T-helper 1 cell treated with Interleukin-12 subunit alpha and Interleukin-12 subunit beta and Interleukin-4 antibody, amounts not matched to agents 30 ng/mL and 1 ng/mL, for 36 hours (primary cell): ENCODE measurements at places on chromosomes 12 and 14. TPM values are rescaled to one million over a fixed set of nuclear protein-coding genes. Genes with fewer than 3 reads are reported as not detected.

PEX5 gene
- 21.7 and 24.5 TPM in 2 replicates for total RNA-seq

RD3L gene
- total RNA-seq, result not detected in 2 replicates

LRIG3 gene
- total RNA-seq, result 0.27 and 0.34 TPM in 2 replicates

TSHR gene
- total RNA-seq, result 3.6 and 4.4 TPM in 2 replicates

ERH gene
- total RNA-seq, result 309 and 324 TPM in 2 replicates

AGAP2 gene
- 70.2 and 74.9 TPM in 2 replicates for total RNA-seq

PRH2 gene
- total RNA-seq, result not detected in 2 replicates

P2RX4 gene
- 38.3 and 42.0 TPM in 2 replicates for total RNA-seq

FGF23 gene
- not detected in 2 replicates for total RNA-seq

PLCZ1 gene
- total RNA-seq, result not detected in 2 replicates

VAMP1 gene
- 39.9 and 44.7 TPM in 2 replicates for total RNA-seq

KRT80 gene
- total RNA-seq, result not detected in 2 replicates

REM2 gene
- total RNA-seq, result 0.51 and 1.0 TPM in 2 replicates

MIA2 gene
- total RNA-seq, result 31.2 and 33.4 TPM in 2 replicates

LPAR5 gene
- total RNA-seq, result 4.6 and 5.7 TPM in 2 replicates

PPP2R5E gene
- total RNA-seq, result 50.2 and 51.1 TPM in 2 replicates

SIX6 gene
- total RNA-seq, result not detected in 2 replicates

MANSC4 gene
- not detected in 2 replicates for total RNA-seq

POTEG gene
- not detected in 2 replicates for total RNA-seq

CCDC38 gene
- total RNA-seq, result 0.12 and 0.32 TPM in 2 replicates

ANKRD33 gene
- total RNA-seq, result not detected in 2 replicates

RNASE1 gene
- not detected in 2 replicates for total RNA-seq

RTN1 gene
- not detected in 2 replicates for total RNA-seq

SLC5A8 gene
- total RNA-seq, result not detected in 2 replicates

LMNTD1 gene
- total RNA-seq, result not detected in 2 replicates

RIN3 gene
- total RNA-seq, result 32.1 and 33.0 TPM in 2 replicates

DPPA3 gene
- not detected in 2 replicates for total RNA-seq

ARHGEF40 gene
- not detected in 2 replicates for total RNA-seq

ESRRB gene
- 0.32 and 0.34 TPM in 2 replicates for total RNA-seq

NDRG2 gene
- 2.6 and 4.6 TPM in 2 replicates for total RNA-seq

CEP170B gene
- total RNA-seq, result 3.9 and 5.0 TPM in 2 replicates

OAS2 gene
- 213 and 215 TPM in 2 replicates for total RNA-seq

CD4 gene
- 274 and 279 TPM in 2 replicates for total RNA-seq

KRT72 gene
- 1.6 and 1.7 TPM in 2 replicates for total RNA-seq

SDR39U1 gene
- total RNA-seq, result 49.9 and 55.0 TPM in 2 replicates

VRTN gene
- not detected in 2 replicates for total RNA-seq

PELI2 gene
- 5.8 and 7.3 TPM in 2 replicates for total RNA-seq

NGB gene
- total RNA-seq, result not detected in 2 replicates

SCYL2 gene
- total RNA-seq, result 39.0 and 41.7 TPM in 2 replicates

ACOT6 gene
- total RNA-seq, result not detected in 2 replicates

SINHCAF gene
- total RNA-seq, result 103 and 116 TPM in 2 replicates

PLEKHH1 gene
- total RNA-seq, result 0.71 and 1.1 TPM in 2 replicates

HOXC5 gene
- total RNA-seq, result not detected in 2 replicates

TXNRD1 gene
- total RNA-seq, result 88.5 and 94.7 TPM in 2 replicates
